ENCODE measurements at places on chromosomes 2 and 18.

GRCh38 chr2:151691631-151692030, 42.6 kb downstream of the NEB start:
- DNase-seq, result no peak

- no peak for DNase-seq
Observed at GRCh38 chr2:218607436-218608115, at the start of gene PLCD4. TSS of gene PLCD4 (plus strand) at chr2:218607899. CDS start at chr2:218615740, 7,841 bp downstream.

DNA sequence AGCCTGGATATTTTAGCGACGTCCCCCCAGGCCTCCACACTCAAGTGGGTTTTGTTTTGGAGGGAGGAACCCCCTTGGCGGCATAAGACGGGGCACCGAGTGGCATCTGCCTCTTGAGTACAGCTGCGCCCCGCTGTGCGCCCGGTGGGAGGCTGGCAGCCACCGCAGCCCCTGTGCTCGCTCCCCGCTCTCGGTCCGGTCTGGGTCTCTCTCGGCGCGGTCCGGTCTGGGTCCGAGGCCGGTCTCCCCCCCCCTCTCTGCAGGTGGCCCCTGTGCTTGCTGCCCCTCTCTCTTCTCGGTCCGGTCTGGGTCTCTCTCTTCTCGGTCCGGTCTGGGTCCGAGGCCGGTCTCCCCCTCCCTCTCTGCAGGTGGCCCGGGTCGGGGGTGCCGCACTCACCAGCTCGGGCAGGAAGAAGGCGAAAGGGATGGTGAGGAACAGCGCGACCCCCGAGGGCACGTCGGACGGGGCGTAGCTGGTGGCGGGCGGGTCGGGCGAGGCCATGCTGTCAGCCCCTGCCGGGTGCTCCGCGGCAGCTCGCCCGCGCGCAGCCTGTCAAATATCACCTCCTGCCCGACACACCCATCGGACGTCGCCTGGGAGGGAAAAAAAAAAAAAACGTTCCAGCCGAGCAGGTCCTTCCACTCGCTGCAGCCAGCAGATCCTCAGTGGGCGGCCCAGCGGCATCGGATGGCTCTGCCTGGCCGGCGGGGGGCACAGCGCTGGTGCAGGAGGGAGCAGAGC, at the start of gene MALL:
Gene MALL (minus strand): TSS at position 532 of the 742 bp plus-strand sequence. CDS start 30 bp downstream, at position 502.
- no peak for DNase-seq

- no peak for DNase-seq
Observed at GRCh38 chr18:24187049-24187448, 48.2 kb downstream of the CABYR start.

DNA sequence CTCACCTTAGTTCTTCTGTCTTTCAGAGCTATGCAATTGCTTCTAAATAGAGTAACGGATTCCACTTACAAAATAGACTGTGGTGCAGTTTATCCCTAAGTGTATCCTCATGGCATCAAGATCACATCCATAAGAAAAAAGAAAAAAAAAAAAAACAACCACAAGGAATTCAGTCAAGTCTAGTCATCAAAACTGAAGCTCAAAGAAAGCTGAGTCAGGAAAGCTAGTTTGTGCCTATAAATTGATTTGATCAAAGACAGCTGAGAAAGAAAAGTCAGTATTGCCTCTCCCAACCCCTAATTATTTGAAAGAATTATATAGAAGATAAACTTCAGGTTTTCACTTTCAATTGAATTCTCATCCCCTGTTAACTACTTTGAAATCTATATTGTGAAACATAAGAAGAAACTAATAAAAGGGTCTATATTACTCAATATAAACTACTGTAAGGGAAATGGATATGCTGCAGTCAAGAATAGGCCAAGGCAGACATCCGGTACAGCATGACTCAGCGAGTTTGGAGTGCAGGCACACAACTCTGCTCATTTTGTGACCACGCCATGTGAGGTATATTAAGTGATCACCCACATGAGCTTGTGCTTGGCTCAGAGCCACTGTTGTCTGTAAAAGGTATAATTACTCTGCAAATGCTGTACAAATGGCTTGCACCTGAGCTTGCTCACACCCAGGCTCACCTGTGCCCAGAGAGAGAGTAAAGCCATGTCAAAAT, 568.1 kb upstream of the CRIM1 start:
- no peak for DNase-seq

DNA sequence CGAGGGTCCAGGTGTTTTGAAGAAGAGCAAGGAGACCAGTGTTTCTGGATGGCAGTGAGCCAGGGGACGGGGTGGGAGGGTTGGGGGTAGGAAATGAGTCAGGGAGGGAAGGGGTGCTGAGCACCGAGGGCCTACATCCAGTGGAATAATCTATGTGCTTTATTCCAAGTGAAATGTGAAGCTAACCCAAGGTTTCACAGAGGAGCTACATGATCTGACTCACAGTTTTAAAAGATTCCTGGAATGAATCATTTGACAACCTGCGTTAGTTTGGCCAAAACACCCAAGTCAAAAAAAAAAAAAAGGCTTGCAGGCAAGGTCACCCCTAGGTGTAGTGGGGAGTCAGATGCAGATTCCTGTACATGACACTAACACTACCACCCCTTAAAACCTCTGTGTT, 419.7 kb upstream of the MEX3C start:
- no peak for DNase-seq

DNA sequence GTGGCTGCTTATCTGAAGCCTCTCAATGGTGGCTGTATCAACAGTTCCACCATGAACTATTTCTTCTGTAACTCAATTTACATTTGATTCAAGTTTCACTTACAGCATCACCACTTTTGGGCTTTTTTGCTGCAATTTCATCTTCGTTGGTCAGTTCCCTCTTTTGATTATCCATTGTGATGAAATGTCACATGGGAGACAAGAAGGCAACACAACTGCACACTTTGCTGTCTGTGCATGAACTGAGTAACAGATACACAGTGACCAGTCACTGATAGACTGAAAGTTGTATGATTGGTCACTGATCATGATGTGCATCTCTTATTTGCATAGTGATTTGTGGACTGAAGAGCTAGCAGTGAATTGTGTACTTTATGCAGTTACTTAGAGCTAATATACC, 130.7 kb upstream of the RNF152 start:
- no peak for DNase-seq

GRCh38 chr2:12199491-12200211, 453.2 kb downstream of the LPIN1 start:
- no peak for DNase-seq

- no peak for DNase-seq
Observed at GRCh38 chr2:170017860-170018532, 160.0 kb upstream of the MYO3B start.

- DNase-seq, result no peak
Observed at GRCh38 chr2:54559593-54560145, 103.5 kb downstream of the SPTBN1 start.
